ENCODE measurements at places on chromosomes 13 and 19.

- DNase-seq, result peak; percentile 79
These were observed 3.5 kb downstream of the KLF2 start for GRCh38 chr19:16327911-16328823.

GRCh38 chr13:25752957-25753551 lies 298.8 kb downstream of the SHISA2 start:
- DNase-seq, result peak; percentile 12

DNA sequence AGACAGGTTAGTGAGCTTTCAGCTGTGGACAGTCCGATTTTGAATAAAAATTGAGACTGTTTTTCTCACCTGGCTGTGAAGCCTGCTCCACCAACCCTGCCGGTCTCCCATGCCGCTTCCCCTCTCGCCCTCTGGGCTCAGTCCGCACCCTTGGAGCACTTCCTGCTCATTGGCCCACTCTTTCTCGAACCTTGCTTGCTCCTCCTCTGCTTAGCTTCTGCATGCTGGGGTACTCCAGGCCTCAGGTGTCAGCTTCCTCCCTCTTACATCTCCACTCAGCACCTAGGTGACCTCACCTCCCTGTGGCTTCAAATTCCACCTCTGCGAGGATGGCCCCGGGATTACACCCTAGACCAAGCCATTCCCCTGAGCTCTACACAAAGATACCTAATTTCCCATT lies 39.6 kb downstream of the C13orf42 start:
- no peak for DNase-seq

DNA sequence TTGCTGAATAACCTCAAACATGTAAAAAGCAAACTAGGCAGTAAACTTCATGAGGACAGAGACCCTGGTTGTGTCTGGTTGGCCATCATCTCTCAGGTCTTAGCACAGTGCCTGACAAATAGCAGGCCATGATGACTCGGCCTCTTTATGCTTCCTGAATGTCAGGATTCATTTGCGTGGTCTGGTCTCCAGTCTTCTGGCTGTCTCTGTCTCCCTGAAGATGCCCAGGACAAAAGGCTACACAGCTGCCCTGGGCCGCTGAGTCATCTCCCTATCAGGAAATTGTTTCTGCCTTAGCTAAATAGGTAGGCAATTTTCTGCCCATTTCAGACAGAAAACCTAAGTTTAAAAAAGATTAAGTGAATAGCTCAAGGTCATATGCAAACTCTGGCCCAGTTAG lies 84.1 kb upstream of the FNDC3A start:
- no peak for DNase-seq

GRCh38 chr13:20798027-20798426 lies 24.3 kb upstream of the EEF1AKMT1 start:
- DNase-seq, result no peak

GRCh38 chr13:23778879-23779278 lies 110.3 kb downstream of the MIPEP start:
- no peak for DNase-seq

DNA sequence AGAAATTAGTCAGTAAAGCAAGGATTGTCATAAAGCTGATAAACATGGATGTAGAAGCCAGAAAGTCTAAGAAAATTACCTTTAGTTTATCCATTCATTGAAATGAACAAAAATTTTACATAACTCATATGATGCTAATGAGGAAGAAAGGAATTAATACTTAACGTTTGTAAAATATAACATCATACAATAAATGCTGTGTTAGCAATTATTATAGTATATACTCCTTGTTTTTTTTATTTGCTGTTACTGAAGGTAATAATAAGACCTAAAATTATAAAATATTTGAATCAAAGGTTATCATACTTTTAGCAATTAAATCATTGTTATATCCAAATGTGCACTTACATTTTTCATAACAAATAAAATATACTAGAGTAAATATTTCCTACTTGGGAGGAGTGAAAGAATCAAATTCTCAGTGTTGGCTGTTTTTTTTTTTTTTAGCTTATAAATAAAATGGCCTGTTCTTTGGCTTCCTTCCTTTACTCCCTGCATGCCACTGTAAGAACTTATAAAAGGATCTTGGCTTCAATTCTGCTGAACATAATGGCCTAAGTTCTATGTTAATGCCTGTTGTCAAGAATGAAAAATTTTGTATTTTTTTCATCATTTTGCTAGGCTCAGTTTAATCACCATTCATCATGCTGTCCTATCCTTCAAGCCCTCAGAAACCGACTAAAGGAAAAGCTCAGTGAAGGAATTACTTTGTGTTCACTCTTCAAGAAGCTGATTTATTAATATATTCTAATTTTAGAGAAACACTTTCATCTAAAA lies 167.4 kb upstream of the SLITRK1 start:
- no peak for DNase-seq

DNA sequence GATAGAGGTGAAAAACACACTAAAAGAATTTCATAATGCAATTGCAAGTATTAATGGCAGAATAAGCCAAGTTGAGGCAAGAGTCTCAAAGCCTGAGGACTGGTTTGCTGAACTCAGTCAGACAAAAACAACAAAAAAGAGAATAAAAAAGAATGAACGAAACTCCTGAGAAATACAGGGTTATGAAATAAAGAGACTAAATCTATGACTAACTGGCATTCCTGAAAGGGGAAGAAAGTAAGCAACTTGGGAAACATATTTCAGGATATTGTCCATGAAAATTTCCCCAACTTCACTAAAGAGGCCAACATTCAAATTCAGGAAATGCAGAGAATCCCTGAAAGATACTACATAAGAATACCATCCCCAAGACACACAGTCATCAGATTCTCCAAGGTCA lies 47.8 kb downstream of the UBL3 start:
- no peak for DNase-seq

- DNase-seq, result no peak
These were observed 289.4 kb upstream of the MIR17HG start for GRCh38 chr13:91058066-91058465.

- peak; percentile 92 for DNase-seq
These were observed at the start of gene ZNF606 for GRCh38 chr19:58002384-58003173. ZNF606 (minus strand) TSS chr19:58002820; CDS start chr19:58001319, 1,501 bp downstream.

DNA sequence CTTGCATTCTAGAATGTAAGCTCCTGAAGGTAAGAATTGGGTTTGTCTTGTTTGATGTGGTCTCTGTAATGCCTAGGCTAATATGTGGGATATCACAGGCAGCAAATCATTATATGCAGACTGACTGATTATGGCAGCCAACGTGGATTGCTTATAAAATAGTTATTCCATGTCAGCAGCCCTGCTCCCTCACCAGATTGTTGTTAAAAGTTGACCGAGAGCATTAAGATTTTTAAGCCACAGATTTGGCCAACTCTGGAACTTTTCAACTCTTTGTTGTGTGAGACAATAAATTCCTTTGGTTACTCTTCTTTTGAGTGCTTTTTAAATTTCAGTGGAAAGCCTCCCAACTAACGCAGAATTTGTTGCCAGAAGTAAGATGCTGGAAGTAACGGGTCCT lies 92.6 kb upstream of the FAM216B start:
- no peak for DNase-seq
